CD4-positive, alpha-beta T cell treated with Interleukin-4 for 1 hour (primary cell): ENCODE measurements at places on chromosomes 3 and 15.

DNA sequence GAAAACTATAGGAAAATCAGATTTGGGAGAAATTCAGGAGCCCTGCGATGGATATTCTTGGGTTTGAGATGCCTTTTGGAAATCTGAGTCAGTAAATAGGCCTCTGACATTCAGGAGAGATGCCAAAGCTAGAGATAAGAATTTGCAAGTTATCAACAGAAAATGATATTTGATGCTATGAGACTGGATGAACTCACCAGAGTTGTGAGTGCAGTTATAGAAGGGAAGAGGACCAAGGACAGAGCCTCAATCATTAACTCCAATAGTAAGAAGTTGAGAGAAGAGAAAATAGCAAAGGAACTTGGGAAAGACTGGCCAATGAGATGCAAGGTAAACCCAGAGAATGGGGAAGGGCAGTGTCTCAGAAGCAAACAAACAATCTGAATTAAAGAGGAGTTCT lies 7.9 kb upstream of the ANO10 start:
- no peak for DNase-seq

DNA sequence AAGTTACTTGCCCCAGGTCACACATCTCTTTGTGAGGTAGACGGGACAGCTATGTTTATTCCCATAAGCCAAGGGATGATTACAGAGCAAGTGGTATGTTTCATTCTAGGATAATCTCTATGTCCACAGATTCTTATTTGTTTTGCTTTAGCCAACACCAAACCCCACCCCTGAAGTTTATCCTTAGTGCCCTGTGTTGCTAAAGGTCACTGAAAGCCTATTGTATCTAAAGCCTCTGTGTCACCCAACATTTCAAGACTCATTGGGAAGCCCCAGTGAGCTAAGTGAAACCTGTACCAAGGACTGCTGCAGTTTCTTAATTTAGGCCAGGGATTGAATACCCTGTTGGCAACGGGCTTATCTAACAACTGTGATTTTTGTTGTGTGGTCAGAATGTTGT lies 135.6 kb downstream of the ADAMTS9 start:
- no peak for DNase-seq

DNA sequence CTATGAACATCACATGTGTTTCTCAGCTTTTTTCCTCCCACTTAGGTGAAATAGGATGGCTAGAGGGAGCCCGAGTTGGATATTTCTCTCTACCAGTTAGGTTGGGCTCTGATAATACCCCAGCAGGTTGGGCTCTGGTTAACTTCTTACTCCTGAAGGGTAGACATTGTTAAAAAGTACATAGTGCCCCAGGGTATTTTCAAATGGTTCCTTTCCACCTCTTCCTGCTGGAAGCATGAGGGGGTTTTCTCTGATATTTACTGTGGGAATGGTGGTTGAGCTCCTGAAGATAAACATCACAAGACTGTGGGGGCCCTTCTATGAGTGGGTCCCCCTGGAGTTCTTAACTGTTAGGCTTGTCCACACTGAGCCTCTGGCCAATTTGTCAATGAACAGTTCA lies 36.1 kb upstream of the SPESP1 start:
- no peak for DNase-seq

DNA sequence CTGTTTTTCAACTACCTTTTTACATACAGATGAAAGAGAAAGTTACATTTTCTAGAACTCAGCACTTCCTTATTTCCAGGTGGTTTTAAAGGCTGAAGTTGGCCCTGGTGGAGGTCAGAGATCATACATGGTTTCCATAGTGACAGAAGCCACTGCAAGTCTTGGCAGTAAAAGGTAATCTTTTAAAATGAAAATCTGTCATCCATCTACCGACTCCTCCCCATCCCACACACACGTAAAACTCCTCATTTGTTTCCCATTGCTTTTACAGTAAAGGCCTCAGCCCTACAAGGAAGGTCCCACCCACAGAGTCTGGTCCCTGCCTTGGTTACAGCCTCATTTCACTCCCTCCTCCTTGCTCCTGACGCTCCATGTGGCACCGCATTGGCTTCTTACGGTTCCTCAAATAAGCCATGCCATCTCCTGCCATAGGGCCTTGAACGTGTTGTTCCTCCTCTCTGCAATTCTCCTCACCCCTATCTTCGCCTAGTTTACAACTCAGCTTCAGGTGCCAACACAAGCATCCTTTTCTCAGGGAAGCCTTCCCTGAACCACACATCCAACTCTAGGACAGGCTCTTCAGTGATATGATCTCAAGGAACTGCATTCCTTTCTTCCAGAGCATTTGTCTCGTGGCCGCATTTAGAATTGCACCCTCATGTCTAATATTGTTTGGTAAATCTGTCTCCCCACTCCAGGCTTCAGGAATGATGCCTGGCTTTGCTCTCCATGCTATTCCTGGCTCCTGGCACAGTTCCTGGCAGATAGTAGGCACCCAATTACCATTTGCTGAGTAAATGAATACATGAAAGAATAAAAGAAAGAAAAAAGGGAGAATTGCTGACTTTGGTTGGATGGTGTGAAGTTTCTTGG lies 2.6 kb downstream of the CYP19A1 start:
- DNase-seq = no peak

GRCh38 chr3:141410408-141410807 lies 42.1 kb downstream of the ZBTB38 start:
- no peak for DNase-seq

DNA sequence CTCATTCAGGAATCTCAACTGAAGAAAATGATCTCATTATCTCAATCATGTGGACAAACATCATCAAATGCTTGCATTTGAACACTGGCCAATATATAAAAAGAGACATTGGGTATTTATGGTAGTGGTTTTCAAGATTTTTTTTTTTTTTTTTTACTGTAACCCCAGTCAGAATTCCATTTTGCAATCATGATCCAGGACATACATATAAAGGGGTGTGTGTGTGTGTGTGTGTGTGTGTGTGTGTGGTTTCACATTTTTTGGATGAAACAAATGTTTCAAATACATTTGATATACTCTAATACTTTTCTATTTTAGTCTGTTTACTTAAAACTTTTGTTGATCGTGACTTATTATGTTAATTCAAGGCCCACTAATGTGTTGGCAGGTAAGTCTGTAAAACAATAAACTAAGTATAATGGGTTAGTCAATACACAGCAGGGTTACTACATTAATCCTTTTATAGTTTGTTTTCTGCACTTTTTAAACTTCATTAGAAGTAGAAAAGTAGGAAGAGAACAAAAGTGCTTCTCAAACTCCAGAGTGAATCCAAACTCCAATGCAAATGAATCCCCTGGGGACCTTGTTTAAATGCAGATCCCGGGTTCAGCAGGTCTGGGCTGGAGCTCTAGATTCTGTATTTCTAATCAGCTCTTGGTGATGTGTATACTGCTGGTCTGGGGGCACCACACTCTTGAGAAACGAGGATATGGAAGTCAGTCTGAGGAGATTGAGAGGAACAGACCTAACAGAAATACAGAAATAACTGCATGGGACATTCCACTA lies 17.6 kb downstream of the THRB start:
- DNase-seq = no peak
